ENCODE measurements at places on chromosomes 1 and 21. TPM values are rescaled to one million over a fixed set of nuclear protein-coding genes. Genes with fewer than 3 reads are reported as not detected.

Gene PRR9
- total RNA-seq: not detected

Gene WNT9A
- 2.4 TPM for total RNA-seq

Gene CAPN8
- not detected for total RNA-seq

Gene BSND
- not detected for total RNA-seq

Gene INAVA
- 1.5 TPM for total RNA-seq

Gene CELA2A
- total RNA-seq: not detected

Gene KCNA10
- not detected for total RNA-seq

GRCh38 chr1:84969489-84970250, 27.2 kb downstream of the MCOLN2 start:
- DNase-seq: no peak

DNA sequence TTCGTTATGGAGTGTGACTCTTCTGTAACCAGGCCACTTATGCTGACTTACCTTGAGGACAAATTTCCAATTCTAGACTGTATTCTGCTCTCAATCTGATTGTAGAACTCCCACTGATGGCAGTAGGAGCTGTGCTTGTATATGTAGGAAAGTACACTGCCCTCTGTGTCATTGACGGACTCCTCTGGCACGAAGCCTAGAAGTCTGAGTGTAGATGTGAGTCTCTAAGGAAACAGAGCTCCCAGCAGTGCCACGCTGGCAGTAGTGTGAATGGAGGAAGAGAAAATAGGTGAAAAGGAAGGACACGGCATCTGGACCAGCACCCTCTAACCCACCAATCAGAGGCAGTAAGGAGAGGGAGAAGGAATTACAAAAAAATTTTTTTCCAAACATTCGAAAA, 130.4 kb upstream of the ADGRL2 start:
- DNase-seq: peak; percentile 42

- DNase-seq: no peak
These were observed 56.9 kb downstream of the SLC45A1 start for GRCh38 chr1:8374812-8375211.

- no peak for DNase-seq
These were observed 11.9 kb downstream of the ZYG11B start for GRCh38 chr1:52738148-52738547.

DNA sequence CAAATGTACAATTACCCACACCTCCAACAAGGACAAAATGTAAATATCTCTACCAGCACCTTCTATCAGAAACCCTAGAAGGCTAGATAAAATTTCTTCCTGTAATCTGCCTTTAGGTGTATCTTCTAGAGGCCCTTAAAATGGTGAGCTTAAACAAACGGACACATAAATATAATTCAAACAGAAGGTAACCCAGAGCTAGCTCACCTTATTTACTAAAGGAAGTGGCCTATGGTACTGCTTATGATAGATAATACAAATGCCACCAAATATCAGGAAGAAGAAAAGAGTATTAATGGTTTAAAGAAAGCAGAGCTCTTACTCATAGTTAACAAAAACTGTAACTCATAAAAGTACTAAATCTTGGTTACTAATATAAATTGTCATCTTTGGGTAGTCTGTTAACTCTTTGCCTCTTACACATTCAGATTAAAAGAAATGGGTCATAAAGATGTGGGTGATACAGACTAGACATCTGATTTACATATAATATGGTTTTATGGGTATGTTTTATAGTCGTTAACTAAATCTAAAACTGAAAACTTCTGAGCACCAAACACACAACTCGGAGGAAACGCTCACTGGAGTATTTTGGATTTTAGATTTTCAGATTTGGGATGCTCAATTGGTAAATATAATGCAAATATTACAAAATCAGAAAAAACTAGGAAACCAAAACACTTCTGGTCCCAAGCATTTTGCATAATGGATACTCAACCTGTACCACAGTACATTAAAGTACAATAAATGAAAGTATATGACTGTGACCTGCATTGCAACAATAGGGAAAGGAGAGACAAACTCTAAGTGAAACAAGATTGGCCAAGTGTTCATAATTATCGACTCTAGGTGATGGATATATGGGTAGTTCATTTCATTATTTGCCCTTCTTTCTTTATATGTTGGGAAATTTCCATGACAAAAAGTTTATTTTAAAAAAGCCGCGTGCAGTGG, 23.2 kb downstream of the TRIT1 start:
- DNase-seq: no peak

GRCh38 chr1:68495968-68496679, 758 bp downstream of the DEPDC1 start:
- DNase-seq: no peak

- no peak for DNase-seq
These were observed 7.8 kb downstream of the F11R start for GRCh38 chr1:161013131-161013487.

DNA sequence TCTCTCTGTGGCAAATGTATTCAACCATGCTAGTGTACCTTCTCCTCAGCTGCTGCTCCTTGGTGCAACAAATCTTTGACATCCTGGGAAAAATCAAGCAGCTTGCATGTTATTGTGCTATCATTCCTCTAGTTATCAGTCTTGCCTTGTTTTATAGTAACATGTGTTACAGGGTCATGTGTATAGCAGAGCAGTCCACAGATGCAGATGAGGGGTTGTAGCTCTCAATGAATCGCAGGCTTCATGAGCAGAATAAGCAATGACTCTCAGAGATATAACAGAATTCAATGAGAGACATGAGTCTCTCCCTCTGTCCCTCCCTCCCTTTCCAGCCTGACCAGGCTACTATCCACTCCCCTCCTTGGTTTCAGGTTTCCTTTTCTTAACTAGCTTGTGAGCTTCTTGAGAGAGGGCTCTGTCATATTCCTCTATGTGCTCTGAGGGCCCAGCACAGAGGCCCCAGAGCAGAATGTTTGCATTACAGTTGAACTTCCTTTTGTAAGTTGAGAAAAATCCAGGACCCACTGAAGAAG, 15.1 kb upstream of the JUN start:
- DNase-seq: no peak

DNA sequence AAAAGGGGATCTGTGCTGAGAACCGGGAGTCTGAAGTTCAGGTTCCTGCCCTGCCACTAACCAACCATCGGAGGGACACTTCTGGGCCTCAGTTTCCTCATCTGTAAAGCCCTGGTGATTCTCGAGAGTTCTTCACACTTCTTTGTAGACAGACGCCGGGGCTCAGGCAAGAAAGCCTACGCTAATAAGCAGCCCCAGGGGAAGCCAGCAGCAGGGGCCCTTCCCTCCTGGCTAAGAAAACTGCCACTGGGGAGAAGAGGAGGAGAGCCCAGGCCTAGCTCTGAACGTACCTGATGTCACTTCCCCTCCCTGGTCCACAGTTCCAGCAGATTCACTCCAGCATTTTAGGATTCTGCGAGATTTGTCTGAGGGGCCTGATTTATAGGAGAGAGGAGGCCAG, 76.0 kb downstream of the CAMK2N1 start:
- no peak for DNase-seq

DNA sequence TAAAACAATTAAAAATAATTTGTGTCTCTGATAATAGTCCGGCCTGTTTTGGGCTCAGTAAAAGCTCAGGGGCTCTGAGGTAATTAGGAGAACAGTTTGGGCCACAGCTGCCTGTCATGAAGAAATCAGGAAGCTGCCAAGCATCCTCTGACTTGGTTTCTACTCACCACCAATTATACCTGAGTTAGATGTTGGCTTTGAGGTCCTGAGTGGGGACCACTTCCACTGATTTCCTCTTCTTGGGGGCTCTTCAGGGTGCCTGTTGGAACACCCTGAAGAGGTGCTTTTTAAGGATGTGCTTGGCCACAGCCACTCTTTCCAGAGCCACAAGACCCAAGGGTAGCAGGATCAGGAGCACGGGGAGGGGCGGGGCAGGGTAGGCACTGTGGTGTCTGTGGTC, 10.9 kb downstream of the SLC6A17 start:
- DNase-seq: no peak

DNA sequence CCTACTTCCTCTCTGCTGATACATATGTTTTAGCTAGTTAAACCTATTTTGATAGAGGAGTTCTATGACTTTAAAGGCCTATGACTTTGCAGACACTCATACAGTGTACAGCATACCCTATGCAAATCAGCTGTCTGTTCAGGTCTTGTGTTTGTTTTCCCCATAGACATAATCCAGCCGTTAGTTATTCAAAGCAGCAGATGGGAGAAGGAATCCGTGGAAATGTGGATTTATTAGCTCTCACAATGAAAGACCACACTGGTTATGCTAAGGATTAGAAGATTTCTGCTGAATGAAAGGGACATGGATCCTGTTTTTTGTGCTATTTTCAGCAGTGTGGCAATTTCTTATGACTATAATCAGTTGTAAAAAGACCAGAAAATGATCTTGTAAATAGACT, 59.8 kb downstream of the MAST2 start:
- no peak for DNase-seq

DNA sequence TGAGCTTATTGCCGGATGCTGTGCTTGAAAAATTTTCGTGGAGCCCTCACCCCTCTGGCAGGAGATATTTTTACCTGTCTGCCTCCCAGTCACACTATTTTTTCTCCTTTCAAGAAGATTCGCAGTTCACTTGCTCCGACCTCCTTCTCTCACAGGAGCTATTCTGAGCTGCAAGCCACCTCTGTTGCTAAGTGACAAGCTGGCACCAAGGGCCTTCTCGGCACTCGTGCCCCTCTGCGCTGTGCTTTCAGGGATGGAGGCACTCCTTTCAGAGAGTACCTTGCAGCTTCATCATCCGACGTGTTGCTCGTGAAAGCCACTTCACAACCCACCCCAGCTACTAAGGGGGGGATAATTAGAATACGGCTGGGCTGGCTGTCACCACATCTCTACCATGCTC, 11.6 kb downstream of the SLC6A17 start:
- no peak for DNase-seq

DNA sequence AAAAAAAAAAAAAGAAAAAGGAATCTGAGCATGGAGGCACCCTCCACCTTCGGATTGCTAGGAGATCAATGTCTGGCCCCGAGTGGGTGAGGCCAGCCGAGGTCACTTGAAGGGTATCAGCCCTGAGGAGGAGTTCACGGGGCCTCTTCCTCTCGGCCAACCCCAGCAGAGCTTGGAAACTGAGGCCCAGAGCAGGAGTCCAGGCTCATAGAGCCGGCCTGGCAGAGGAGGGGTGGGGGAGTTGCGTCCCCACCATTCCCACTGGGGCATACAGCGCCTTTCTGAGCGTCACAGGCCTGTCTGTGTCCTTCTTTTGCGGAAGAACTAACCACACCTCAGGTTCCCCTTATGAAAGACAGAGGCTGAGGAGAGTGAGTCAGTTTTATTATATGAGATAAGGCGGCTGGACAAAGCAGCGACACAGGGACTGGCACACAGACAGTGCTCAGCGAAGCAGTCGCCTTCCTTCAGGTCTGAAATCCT, 17.1 kb upstream of the EPHA2 start:
- DNase-seq: no peak

DNA sequence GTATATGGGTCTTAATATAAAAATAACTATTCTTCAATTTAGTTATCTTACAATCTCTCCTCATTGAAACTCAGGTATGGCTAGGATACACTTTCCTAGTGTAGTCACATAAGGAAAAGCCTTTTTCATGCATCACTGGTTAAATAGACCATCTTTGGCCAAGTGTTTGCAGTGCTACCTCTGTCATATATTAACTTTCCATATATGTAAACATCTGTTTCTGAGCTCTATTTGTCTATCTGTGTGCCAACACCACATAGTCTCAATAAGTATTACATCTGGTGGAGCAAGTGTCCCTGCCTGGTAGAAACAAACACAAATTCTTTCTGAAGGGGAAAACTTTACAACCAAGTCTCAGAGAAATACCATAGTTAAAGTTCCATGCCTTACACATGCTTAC, 134.6 kb downstream of the TSEN15 start:
- DNase-seq: no peak

DNA sequence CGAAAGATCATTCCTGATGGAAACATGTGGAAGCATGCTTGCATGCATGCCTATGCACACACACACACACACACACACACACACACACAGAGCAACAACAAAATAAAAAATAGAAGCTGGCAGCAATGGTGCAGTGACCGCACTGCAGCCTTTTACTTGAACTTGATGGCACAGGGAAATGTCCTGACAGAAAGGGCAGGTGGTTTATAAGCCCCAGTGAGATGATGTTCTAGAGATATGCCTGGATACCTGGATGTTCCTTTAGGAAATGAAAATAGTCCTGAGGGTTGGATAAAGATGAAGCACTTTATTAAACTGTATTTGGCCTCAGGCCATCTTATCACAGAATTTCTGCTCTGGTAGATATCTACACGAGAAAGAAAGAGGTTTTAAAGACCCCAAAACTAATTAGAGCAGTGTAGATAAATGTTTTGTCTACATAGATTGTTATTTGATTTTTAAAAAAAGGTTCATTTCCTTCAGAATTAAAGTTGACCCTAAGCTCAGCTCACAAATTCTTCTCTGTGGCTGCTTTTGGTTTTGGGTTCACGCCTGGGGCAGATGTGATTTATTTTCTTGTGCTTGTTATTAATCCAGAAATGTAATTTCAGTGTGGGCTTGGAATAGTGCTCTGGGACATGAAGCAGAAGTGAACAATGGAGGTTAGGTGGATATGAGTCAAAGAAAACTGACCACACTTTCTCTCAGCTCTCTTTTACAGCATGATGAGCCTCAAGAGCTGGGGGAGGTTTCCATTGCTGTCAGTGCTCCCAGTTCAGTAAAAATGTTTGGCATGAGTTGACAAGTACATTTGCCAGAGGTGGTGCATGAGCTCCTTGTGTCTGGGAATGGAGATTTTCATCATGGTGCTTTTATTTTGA, 22.9 kb downstream of the ADAM30 start:
- DNase-seq: peak; percentile 79

DNA sequence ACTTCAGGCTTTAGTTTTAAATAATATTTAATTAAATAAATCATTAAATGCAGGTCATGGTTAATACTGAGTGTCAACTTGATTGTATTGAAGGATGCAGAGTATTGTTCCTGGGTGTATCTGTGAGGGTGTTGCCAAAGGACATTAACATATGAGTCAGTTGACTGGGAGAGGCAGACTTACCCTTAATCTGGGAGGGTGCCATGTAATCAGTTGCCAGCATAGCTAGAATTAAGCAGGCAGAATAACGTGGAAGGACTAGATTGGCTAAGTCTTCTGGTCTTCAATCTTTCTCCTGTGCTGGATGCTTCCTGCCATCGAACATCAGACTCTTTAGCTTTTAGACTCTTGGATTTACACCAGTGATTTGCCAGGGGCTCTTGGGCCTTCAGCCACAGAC, 85.3 kb downstream of the MAP3K21 start:
- no peak for DNase-seq

- no peak for DNase-seq
These were observed 44.8 kb upstream of the CACYBP start for GRCh38 chr1:174954671-174955669.

DNA sequence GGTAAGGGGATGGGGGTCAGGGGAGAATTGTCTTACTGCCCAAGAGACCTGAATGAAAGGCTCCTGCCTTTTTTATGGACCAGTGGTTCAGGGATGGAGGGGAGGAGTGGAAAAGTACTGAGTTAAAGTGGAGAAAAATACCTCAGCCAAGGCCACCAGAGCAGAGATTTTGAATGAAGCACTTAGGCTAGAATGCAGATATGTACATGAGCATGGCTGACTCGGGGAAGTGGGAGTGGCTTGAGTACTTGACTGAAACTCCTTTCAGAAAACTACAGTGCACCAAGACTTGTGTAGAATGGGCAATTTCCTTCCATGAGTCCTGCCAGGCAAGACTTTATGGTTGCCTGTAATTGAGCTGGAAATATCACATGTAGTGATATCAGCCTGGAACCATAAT, 429.6 kb upstream of the LRRC7 start:
- DNase-seq: no peak

- no peak for DNase-seq
These were observed 33.5 kb upstream of the IL19 start for GRCh38 chr1:206736878-206737728.
